Glomerular endothelial cell (primary cell): ENCODE measurements at places on chromosomes 7 and 10. TPM values are rescaled to one million over a fixed set of nuclear protein-coding genes. Genes with fewer than 3 reads are reported as not detected.

CHAT gene
- total RNA-seq, result not detected in 2 replicates

CADPS2 gene
- total RNA-seq, result 12.4 and 13.8 TPM in 2 replicates

THSD7A gene
- 15.5 and 31.6 TPM in 2 replicates for total RNA-seq

CLRN3 gene
- not detected in 2 replicates for total RNA-seq

PPP1R17 gene
- not detected in 2 replicates for total RNA-seq

GRID2IP gene
- not detected in 2 replicates for total RNA-seq

SPAM1 gene
- not detected in 2 replicates for total RNA-seq
